ENCODE measurements at places on chromosomes 12 and 14.

DNA sequence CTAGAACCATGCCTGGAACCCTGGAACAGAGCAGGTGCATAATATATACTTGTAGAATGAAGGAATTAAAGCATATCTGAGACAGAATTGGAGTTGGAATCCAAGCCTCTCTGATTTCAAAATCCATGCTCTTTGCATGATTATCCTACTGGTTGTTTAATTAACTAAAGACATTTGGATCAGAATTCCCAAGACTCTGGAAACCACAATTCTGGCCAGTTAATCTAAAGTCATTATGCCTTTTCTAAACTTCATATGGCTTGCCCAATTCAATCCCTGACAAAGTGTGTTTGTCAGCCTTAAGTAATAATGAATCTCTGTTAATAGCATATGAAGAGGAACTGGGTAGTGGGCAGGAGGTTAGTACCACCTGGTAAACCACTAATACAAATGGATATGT is 422.6 kb downstream of the ATP23 start:
- no peaks in the 10 kb centered on the region for H3K4me1 ChIP-seq
- H3K27me3 ChIP-seq = no peaks in the 10 kb centered on the region
- H3K36me3 ChIP-seq = no peaks in the 10 kb centered on the region

DNA sequence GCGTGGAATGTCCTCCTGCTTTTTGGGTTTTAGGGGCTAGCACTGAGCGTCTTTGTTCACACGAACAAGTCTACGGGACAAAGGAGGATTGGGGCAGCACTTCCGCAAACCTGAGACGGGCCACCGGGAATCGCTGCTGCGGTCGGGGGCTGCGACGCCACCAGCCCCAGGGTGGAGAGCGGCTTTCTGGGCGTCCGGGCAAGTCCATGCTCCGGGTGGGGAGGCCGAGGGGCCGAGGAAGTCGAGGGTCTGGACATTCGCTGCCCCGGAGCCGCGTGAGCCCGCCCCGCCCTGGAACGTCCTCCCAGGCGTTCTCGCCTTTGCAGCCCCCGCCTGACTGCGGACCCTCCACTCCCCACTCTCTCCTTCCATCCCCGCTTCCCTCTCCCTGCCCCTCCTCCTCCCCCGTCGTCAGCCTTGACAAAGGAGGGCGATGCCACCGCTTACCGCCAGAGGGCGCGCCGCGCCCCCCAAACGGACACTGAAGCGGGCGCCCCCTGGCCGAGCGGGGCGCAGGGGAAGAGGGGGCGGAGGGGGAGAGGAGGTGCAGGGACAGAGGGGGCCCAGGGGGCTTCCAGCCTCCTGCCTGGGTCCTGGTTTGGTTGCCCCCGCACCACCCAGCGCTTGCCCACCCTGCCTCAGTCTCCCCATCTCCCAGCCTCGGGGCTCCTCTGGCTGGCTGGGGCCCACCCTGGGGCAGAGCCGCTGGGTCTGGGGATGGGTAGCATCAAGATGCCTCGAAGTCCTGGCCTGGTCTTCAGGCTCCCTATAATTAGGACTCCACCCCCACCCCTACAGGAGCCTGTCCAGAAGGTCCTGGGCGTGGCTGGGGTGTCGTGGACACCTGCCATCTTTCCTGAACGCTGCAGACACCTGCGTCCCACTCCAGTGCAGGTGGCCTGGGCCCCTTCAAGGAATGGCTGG is 39.1 kb upstream of the INF2 start:
- H3K27me3 ChIP-seq = no peaks in the 10 kb centered on the region
- peak overlapping the region; percentile 46 for H3K4me3 ChIP-seq
- no peak overlapping the region for H3K27ac ChIP-seq
- H3K36me3 ChIP-seq = no peaks in the 10 kb centered on the region
- H3K4me1 ChIP-seq = no peaks in the 10 kb centered on the region

GRCh38 chr12:3633396-3633795 is 119.5 kb downstream of the CRACR2A start:
- H3K27ac ChIP-seq = no peak overlapping the region
- no peaks in the 10 kb centered on the region for H3K36me3 ChIP-seq
- no peaks in the 10 kb centered on the region for H3K4me1 ChIP-seq
- DNase-seq = no peak
- H3K4me3 ChIP-seq = no peak overlapping the region
- H3K27me3 ChIP-seq = no peaks in the 10 kb centered on the region

- H3K4me1 ChIP-seq = no peaks in the 10 kb centered on the region
- no peak for DNase-seq
- H3K4me3 ChIP-seq = no peak overlapping the region
- no peaks in the 10 kb centered on the region for H3K36me3 ChIP-seq
- H3K27me3 ChIP-seq = peaks cover under 1% of the 10 kb centered on the region
Observed at GRCh38 chr12:5272018-5272785, 159.7 kb upstream of the NTF3 start.

- DNase-seq = no peak
- no peaks in the 10 kb centered on the region for H3K4me1 ChIP-seq
- H3K27ac ChIP-seq = no peak overlapping the region
- H3K36me3 ChIP-seq = no peaks in the 10 kb centered on the region
Observed at GRCh38 chr12:12976366-12976765, 23.7 kb downstream of the HEBP1 start.

- no peaks in the 10 kb centered on the region for H3K27me3 ChIP-seq
- H3K36me3 ChIP-seq = no peaks in the 10 kb centered on the region
- no peak overlapping the region for H3K27ac ChIP-seq
- no peak for DNase-seq
- H3K4me1 ChIP-seq = no peaks in the 10 kb centered on the region
Observed at GRCh38 chr12:52679875-52680274, 332 bp downstream of the KRT1 start.

GRCh38 chr14:102914474-102915291 is 7.8 kb upstream of the AMN start:
- H3K36me3 ChIP-seq = no peaks in the 10 kb centered on the region
- H3K4me3 ChIP-seq = no peak overlapping the region
- no peaks in the 10 kb centered on the region for H3K4me1 ChIP-seq
- no peak for DNase-seq
- H3K27ac ChIP-seq = no peak overlapping the region

- H3K4me3 ChIP-seq = no peak overlapping the region
- no peaks in the 10 kb centered on the region for H3K27me3 ChIP-seq
- H3K27ac ChIP-seq = no peak overlapping the region
Observed at GRCh38 chr12:117641885-117642284, 280.5 kb upstream of the NOS1 start.

DNA sequence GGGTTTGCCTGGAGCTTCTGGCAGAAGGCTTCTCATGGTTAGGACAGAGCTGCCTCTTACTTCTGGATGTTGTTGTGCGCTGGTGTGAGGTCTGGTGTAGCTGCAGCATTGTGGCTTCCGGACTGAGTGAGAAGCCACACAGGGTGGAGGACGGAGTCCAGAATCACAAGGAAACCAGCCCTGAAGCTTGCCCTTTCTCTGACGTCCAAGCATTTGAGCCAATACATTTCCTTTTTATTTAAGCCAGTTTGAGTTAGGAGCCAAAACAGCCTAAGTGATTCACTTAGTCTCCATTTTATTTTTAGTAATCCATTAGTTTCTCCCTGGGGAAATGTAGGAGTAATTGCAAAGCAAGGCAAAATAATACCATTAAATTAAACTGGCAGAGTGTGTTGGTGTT is 402.4 kb upstream of the RGS6 start:
- no peaks in the 10 kb centered on the region for H3K36me3 ChIP-seq
- no peaks in the 10 kb centered on the region for H3K4me1 ChIP-seq
- no peaks in the 10 kb centered on the region for H3K27me3 ChIP-seq
- no peak for DNase-seq
- no peak overlapping the region for H3K4me3 ChIP-seq

DNA sequence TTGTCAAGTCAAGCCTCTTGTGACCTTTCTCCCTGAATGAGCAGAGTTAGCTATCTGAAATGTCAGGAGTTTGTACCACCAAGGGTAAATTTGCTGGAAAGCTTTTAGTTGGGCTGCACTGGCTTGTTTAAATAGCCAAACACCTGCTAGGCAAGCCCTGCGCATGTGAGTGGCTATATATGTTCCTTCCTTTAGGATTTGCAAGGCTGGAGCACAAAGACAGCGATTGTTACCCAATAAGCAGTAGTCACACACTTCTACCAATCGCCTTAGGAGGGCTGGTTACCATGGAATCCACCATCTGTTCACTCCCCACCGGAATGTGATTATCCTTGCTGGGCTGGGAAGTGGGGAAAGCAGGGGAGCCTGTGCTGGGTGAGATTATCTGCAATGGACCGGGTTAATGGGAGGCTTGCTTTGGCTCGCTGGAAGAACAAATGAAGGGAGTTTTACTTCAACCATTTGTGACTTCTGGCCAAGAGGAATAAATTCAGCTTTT is 102.5 kb downstream of the FGD4 start:
- DNase-seq = no peak
- H3K27me3 ChIP-seq = no peaks in the 10 kb centered on the region
- H3K4me3 ChIP-seq = peak overlapping the region; percentile 26
- peak overlapping the region; percentile 67 for H3K27ac ChIP-seq
- no peaks in the 10 kb centered on the region for H3K4me1 ChIP-seq

DNA sequence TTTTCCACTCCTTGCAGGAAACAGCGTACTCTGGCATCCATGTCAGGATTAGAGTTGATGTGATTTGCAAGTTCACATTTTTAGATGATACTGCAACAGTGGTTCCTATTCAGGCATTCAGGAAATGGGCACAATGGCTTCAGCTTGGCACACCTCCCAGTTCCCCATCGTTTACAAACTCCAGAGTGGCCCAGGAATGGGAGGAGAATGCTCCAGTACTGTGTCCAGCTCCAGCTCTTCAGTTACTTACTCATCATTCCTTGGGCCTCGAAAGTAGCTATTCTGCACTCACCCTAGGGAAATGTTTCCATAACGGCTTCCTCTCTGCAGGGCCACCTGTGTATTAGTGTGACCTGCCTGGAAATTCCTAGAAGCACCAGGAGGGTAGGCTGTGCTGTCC is 239.7 kb upstream of the RGS6 start:
- DNase-seq = no peak
- H3K4me1 ChIP-seq = no peaks in the 10 kb centered on the region

DNA sequence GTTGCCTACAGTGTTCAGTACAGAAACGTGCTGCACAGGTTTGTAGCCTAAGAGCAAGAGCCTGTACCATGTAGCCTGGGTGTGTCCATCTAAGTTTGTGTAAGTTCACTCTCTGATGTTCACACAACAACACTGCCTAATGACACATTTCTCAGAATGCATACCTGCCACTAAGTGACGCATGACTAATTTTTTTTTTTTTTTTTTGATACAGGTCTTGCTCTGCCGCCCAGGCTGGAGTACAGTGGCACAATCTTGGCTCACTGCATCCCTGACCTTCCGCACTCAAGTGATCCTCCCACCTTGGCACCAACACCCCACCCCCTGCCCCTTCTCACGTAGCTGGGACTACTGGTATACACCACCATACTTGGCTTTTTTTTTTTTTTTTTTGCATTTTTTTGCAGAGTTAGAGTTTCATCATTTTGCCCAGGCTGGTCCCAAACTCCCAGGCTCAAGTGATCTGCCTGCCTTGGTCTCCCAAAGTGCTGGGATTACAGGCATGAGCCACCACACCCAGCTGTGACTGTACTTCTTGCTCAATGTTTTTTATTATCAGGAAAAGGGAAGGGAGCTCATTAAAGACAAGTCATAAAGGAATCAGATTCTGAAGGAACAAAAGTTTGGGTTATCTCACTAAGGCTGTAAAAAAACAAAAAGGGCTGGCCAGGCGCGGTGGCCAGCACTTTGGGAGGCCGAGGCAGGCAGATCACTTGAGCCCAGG is 10.0 kb upstream of the CDC42BPB start:
- peak overlapping the region; percentile 35 for H3K27ac ChIP-seq
- H3K27me3 ChIP-seq = no peaks in the 10 kb centered on the region
- no peaks in the 10 kb centered on the region for H3K36me3 ChIP-seq

- H3K4me1 ChIP-seq = no peaks in the 10 kb centered on the region
- no peaks in the 10 kb centered on the region for H3K27me3 ChIP-seq
- no peak for DNase-seq
- no peaks in the 10 kb centered on the region for H3K36me3 ChIP-seq
- H3K27ac ChIP-seq = peak overlapping the region; percentile 81
Observed at GRCh38 chr12:52182898-52183543, 8.8 kb downstream of the KRT80 start.

DNA sequence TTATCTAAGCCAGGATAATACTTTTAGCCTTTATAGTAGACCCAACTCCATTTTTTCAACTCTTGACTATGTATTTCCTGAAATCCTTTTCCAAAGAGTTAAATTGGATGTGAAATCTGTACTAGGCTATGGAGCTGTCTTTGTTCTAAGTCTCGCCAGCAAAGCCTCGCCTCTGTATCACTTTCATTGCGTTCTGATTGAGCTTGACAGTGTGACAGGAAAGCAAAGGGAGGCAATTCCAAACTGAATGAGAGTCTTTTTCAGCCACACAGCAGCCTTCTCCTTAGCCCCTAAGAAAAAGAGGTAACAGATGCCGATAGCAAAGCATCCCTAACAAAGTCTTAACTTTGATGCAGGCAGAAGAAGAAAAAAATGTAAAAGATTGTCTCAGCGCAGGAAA is 154.6 kb upstream of the OTX2 start:
- no peak for DNase-seq
- no peaks in the 10 kb centered on the region for H3K36me3 ChIP-seq
- no peaks in the 10 kb centered on the region for H3K27me3 ChIP-seq
- no peak overlapping the region for H3K27ac ChIP-seq

GRCh38 chr12:84636801-84637290 is 275.8 kb downstream of the SLC6A15 start:
- no peaks in the 10 kb centered on the region for H3K27me3 ChIP-seq
- no peak overlapping the region for H3K27ac ChIP-seq
- DNase-seq = no peak
- peaks cover 3% of the 10 kb centered on the region for H3K36me3 ChIP-seq
- H3K4me1 ChIP-seq = no peaks in the 10 kb centered on the region
